Glutamatergic neuron (in vitro differentiated cells): ENCODE measurements at places on chromosomes 5 and 9.

DNA sequence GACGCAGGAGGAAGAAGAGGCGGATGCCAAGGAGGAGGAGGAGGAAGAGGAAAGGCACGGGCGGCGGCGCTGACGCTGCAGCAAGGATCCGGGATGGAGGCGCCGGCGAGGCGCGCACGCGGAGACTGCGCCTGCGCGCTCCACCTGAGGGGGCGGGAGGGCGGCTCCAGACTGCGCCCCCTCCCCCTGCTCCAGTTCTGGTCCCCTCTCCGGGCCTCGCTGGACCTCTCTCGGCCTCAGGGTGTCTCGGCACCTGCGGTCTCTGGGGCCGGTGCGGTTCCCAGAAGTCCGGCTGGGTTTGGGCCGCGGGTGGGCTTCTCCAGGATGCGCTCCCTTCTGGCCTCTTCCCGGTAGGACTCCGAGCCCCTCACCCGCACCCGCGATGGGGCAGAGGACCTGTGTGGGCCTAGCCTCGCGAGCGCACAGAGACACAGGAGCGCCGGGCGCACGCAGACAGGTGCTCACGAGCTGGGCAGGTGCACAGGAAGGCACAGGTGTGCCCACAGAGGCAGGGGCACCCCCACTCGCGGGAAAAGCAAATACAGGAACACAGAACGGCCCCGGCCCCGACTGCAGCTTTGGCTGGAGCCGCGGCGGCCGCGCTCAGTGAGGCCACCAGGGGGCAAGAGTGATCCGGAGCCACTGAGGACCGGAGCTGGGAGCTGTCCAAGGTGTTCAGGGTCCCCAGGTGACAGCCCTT is at the start of gene NPDC1:
NPDC1 (minus strand) TSS at position 90 of the 700 bp plus-strand sequence. CDS start 188 bp downstream, outside the sequence.
- peak; percentile 93 for DNase-seq

- no peak for DNase-seq
Observed at GRCh38 chr5:126054577-126055347, 368.4 kb upstream of the GRAMD2B start.

DNA sequence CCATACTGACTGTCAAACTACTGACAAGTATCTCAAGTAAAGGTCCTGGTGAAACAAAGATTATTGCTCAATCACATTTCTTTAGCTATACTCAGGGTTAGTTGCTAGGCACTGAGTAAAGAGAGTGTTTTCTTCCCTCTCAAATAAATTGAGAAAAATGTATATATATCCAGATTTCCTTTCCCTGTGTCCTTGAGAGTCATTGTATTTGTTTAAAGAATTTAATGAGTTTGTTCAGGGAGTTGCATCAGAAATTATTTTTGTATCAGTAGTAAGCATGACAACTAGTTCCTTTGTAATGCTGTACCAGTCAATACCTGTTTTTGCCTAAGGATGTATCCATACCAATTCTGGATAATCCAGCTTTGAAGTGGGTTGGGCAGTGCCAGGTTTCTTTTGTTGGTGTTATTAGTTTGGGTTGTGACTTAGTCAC is 3.2 kb upstream of the ANKHD1 start:
- DNase-seq = no peak

DNA sequence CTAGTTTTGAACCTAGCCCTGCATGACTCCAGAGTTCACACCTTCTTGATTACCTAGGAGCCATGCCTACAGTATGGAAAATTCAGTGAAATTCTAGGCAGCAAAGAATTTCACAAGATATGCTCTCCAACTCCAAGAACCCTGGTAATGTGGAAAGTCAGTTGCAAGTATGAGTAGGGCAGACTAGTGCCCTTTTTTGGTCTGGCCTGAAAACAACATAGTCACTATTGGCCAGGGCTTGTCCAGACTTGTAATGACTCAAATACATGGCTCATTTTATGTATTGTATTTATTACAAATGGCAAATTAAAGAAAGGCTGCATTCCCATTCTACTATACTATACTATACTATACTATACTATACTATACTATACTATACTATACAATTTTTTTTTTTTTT is 160.4 kb downstream of the ESM1 start:
- no peak for DNase-seq

DNA sequence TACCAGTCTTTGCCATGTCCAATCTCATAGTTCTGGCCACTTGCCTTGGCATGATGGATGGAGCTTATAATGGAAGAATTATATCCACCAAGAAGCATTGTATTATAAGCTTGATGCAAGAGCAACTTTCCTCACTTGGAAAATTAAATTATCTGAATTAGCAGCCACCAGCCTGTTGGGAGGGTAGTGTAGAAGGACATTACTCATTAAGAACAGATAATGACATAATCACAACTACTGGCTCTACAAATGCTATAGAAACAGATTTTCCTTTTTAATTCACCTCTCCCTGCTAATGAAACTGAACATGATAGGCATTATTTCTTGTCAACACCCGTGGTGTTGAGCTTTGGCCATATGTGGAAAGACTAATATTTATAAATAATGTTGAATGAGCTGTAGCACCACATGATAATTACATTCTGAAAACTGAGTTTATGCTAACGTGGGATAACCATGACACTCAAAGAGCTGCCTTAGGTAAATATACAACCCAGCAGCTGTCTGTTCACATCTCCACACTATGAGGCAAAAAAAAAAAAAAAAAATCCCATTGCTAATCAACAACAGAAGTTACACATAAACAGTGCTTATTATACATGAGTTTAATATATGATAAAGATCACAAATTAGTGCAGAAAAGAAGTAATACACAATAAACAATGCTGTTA is 48.1 kb upstream of the NR4A3 start:
- DNase-seq = no peak

- no peak for DNase-seq
Observed at GRCh38 chr5:57825031-57825686, 342.5 kb upstream of the ACTBL2 start.

DNA sequence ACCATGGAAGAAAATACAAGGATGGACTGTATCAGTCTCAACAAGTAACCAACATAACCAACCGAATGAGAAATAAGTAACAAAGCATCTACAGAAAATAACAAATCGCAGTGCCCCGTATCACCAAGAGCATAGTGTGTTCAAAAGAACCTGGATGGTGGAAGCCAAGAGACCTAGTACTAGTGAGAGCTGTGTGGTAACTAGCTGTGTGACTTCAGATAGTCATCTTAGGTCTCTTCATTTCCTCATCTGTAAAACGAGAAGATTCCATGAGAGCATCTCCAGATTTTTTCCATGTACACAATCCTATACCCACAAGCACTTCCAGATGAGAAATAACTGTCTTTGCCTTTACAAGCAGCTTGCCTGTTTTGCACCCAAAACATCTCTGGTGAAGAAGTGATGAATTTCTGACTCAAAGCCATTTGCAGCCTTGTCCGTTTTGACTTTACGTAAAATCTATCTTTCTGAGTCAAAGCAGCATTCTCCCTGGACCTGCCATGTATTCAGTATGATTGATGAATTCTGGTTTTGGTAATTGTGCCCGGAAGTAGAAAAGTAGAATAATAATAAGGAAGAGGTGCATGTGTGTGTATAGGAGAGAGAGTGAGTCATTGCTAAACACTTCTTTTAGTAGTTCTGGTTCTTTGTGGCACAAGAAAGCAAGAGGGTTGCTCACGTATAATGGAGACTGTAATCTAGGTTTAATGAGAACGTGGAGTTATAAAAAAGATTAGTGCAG is 41.0 kb downstream of the AOPEP start:
- DNase-seq = no peak

DNA sequence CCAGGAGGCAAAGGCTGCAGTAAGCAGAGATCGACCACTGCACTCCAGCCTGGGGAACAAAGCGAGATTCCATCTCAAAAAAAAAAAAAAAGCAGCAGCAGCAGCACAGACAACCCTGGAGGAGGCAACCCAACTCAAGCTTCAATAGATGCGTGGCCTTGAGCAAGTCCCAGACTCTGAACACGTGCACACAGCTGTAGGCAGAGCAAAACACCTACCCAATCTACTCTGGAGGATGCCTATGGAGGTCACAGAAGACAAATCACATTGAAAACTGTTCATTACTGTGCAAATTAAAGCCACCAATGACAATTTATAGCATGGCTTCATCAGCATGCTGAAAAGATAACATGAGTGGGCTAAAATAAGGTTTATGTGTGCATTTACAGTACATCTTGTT is 7.2 kb downstream of the TLE1 start:
- no peak for DNase-seq
